Lower leg skin (tissue), 4 donors: ENCODE measurements at places on chromosomes 16 and 17. TPM values are rescaled to one million over a fixed set of nuclear protein-coding genes. Genes with fewer than 3 reads are reported as not detected.

SPECC1 gene
- 11.1 TPM for total RNA-seq

NHLRC4 gene
- 0.52 TPM for total RNA-seq

C16orf96 gene
- total RNA-seq, result 0.49 TPM

KIF2B gene
- total RNA-seq, result not detected

CLDN9 gene
- total RNA-seq, result 0.15 TPM

RCVRN gene
- 1.1 TPM for total RNA-seq

ANKRD40CL gene
- not detected for total RNA-seq

KCNH6 gene
- 0.29 TPM for total RNA-seq

GRCh38 chr17:29578626-29579485 is 10.4 kb downstream of the TP53I13 start:
- DNase-seq, result no peak

- no peak for DNase-seq
Measured at GRCh38 chr16:53964145-53964790, 260.3 kb downstream of the FTO start.

- DNase-seq, result no peak
Measured at GRCh38 chr16:75048054-75048453, 49.2 kb downstream of the ZNRF1 start.

GRCh38 chr17:57747221-57748017 is 2.3 kb upstream of the CCDC182 start:
- peak; percentile 86 for DNase-seq

DNA sequence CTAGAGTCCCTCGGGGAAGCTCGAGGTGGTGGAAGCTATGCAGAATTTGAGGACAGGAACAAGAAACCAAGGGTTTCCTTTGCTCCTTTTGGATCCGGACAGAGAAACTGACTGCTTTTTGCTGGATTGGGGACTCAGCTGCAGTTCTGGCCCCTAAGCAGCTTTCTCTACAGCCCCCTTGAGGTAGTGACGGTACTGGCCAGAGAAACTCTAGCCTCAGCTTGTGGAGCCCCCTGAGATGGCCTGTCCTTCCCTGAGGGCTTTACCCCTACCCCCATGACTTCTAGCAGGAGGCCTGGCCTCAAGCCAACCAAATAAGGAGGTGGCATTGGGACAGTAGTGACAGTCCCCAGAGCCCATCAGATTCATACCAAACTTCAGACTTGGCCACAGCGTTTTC is 118.1 kb downstream of the IRX5 start:
- DNase-seq, result peak; percentile 72

- DNase-seq, result no peak
Measured at GRCh38 chr16:66474750-66475199, 47.7 kb downstream of the BEAN1 start.

DNA sequence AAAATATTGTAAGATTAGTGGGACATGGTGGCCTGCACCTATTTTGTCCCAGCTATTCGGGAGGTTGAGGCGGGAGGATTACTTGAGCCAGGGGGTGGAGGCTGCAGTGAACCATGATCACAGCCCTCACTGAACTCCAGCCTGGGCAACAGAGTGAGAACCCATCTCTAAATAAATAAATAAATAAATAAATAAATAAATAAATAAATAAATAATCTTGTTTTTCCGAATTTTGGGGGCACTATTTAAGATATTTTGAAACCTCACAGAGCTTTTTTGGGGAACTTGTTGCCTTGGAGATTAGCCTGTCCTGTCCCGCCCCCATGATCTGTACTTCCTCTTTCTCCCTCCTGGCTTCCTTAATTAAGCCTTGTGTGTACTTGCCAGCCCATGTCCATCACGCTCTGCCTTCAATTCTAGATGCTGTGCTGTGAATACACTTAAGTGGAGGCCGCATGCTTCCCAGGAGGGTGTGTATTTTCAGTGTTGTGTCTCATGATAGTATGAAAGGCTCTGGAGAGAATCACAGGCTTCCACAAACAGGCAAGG is 4.4 kb downstream of the LGALS9 start:
- no peak for DNase-seq

DNA sequence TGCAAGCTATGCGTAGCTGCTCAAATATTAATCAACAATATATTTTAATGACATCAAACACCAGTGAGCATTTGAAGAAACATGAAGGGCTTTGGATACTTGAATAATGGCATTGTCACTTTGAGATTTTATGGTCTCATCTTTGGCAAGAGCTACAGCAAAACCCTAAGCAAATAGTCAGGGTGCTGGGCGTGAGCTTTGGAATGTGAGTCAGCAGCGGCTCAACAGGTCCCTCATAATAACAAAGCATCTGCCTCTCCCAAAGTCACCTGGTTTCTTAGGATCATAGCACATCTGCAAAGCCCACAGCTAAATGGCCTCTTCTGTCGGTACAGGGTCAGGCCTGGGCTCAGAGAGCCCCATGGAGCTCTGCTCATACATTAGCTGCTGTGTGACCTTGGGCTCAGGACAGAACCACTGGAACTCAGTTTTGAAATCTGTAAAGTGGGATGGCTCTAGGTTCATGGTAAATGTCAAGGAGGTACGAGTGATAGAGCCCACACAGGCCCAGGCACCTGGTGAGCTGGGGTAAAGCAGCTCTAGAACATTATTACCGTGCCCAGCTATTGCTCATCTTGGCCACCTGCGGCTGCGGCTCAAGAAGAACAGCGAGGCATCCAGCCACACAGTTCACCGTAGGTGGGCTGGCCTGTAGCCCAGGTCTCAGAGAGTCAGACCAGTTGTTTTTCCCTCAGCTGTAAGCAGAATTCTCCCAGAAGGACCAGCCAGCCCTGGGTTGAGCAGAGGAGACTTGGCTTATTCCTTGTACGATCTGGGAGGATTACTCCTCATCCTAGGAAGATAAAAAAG is 544.5 kb upstream of the CDH11 start:
- no peak for DNase-seq

DNA sequence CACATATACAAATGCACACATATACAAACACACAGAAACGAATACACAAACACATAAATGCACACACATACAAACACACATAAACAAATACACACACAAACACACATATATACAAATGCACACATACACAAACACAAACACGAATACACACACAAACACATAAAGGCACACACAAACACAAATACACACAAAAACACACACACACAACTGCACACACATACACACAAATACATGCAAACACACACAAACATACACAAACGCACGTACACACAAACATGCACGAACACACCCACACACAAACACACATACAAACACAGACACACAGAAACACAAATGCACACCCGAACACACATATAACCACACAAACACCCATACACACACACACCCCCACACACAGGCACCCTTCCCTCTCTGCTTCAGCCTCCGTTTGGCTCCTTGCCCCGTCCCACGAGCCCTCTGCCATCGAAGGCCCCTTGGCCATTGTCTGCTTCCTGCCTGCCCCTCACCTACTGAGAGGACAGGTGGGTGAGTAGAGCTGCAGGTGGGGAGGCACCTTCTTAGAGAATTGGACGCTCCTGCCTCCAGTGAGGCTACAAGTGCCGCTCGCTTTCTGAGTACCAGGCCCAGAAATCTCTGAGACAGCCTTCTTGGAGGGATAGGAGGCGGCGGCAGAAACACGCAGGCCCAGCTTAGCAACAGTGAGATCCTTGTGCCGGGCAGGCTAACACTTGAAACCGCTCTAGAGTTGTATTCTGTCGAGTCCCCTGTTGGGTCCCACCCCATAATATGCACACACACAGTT is 331.2 kb downstream of the FOXL1 start:
- DNase-seq, result no peak

GRCh38 chr17:5971969-5972368 is 98.2 kb upstream of the WSCD1 start:
- DNase-seq, result no peak

DNA sequence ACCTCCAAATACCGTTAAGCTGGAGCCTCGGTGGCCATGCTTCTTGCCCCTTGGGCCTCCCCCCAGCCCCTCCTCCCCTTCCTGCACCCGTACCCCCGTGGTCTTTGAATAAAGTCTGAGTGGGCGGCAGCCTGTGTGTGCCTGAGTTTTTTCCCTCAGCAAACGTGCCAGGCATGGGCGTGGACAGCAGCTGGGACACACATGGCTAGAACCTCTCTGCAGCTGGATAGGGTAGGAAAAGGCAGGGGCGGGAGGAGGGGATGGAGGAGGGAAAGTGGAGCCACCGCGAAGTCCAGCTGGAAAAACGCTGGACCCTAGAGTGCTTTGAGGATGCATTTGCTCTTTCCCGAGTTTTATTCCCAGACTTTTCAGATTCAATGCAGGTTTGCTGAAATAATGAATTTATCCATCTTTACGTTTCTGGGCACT is 928 bp downstream of the HBA1 start:
- DNase-seq, result no peak

DNA sequence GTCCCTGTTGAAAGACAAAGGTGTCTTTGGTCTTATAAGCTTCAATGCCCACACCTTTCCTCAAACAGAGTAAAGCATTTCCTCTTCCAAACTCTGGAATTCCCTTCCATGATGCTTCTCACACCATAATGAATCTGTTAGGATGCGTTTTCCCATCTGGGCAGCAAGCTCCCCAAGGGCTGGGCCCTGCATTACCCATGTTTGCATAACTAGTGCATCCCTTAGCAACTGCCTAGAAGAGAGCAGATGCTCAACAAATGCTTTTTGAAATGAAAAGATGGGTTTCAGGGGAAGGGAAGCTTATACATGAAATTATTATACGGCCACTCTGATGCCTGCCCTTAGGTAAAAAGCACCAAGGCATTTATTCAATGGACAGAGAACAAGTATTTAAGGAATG is 124.5 kb upstream of the CCL2 start:
- no peak for DNase-seq

GRCh38 chr16:23279721-23280153 is 22.4 kb upstream of the SCNN1B start:
- no peak for DNase-seq

- peak; percentile 42 for DNase-seq
Measured at GRCh38 chr17:80119839-80120238, 18.5 kb downstream of the GAA start.

DNA sequence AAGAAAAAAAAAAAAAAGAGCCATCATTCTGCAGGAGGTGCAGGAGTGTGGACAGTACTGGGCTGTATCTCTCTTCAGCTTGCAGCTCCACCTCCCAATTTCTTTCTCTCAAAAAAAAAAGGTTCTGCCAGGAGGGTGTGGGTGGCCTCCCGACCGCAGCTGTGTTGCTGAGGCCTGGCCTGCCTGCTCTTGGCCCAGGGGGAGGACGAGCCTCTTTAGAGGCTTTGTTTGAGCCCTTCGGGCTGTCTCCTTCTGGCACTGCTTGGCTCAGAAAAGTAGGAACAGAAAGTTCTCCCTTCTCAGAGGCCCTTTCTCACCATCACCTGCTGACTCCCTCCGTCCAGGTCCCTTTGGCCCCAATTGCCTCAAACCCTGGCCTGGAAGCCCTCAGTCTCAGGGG is 22.2 kb upstream of the C17orf107 start:
- DNase-seq, result no peak

GRCh38 chr16:71933913-71934695 is 38.8 kb downstream of the IST1 start:
- DNase-seq, result no peak
